ENCODE measurements at places on chromosomes 4 and X.

GRCh38 chrX:47316276-47317025, 53.9 kb upstream of the ZNF157 start:
- DNase-seq: no peak

GRCh38 chrX:107504006-107504405, 54.6 kb downstream of the FRMPD3 start:
- no peak for DNase-seq

GRCh38 chr4:141636082-141636770, at the start of gene IL15:
TSS of gene IL15 (plus strand) at chr4:141636583. CDS start at chr4:141719465, 82,882 bp downstream.
- DNase-seq: peak; percentile 35

GRCh38 chr4:48103483-48104139, 30.4 kb downstream of the TXK start:
- DNase-seq: no peak

DNA sequence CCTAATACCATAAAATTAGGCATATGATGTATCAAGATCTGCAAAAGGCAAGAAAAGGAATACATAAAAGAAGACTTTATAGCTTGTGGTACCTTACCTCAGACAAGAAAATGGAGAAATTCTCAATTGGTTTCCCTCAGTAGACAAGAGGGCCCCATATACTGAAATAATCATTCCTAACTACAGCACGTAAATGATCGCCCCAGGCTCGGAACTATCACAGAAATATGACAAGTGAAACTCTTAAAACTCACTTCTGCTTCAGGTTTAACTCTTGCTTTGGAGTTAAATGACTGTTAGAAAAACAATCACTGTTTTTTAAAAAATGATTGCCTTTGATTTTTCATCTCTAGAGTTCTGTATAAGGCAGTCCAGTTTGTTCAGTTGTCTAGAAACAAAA, 38.6 kb upstream of the NAP1L5 start:
- DNase-seq: no peak

GRCh38 chr4:67550451-67550850, 5.1 kb upstream of the CENPC start:
- no peak for DNase-seq

DNA sequence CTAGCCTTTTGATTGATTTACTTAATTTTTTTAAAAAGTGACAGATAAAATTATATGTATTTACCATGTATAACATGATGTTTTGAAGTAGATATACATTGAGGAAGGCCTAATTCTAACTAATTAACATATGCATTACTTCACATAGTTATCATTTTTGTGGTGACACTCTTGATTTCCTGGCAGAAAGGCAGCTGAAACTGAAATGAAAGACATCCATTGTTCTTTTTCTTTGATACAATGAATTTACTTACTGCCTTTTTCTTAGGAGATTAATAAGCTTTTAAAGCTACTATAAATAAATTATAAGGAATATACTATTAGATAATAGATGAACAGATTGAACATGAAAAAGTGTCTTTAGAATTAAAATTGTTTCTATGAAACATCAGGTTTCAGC, 26.7 kb downstream of the ANKRD50 start:
- DNase-seq: no peak

DNA sequence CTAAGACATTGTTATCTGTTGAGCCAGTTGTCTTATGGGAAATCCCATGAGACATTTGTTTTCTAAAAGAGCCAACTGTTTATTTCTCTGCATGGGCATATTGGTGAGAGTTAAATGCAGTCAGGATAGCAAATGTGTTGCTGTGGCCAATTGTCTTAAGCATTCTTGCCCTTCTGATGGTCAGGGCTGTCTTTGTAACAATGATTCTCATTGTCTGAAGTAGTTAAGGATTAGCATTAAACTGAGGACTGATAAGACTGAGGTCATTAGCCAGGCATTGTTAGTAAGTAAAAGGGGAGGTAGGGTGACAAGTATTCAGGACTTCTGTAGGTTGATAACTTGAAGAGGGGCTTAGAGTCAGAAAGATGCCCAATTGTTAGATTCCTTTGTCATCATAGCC, 11.2 kb upstream of the MORF4L2 start:
- no peak for DNase-seq

Data from activated B cell treated with CpG ODN at 0.5 μM for 24 hours (primary cell).